Hematopoietic multipotent progenitor cell treated with erythropoietin and hydrocortisone succinate and interleukin-3 and kit ligand, for 6 days (in vitro differentiated cells): ENCODE measurements at places on chromosomes 4 and X.

DNA sequence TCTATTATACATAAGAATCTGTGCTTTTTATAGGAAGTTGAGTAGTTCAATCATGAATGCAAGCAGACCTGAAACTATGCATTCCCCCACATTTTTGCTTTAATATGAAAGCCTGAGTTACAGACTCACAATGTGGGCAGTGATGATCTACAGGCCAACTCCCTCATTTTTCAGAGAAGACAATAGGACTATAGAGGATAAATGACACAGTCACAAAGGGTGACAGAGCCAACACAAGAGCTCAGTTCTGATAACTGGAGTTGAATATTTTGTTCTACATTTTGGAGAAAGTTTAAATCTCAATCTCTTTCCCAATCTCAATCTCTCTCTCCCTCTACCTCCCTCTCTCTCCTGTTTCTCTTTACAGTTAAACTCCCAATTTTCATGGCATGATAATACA, 27.0 kb downstream of the MBNL3 start:
- no peak for DNase-seq

GRCh38 chrX:17919896-17920446, 58.9 kb upstream of the RAI2 start:
- DNase-seq = peak; percentile 67

DNA sequence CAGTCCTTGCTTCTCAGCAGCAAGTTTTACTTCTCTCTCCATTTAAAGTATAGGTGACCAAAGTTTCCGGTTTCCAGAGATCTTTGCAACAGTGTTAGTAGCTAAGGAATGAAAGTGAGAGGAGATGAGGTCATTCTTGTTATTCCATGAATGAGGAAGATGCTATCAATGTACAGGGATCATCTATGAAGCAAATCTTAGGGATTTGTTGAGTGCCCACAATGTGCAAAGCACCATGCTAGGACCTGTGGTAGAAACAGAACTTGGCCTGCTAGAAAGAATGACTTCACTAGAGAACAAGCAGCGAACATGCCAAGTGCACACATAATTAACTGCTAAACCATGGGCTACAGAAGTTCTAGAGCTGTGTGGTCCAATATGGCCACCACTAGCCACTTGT, 112.5 kb downstream of the MID1 start:
- DNase-seq = no peak

DNA sequence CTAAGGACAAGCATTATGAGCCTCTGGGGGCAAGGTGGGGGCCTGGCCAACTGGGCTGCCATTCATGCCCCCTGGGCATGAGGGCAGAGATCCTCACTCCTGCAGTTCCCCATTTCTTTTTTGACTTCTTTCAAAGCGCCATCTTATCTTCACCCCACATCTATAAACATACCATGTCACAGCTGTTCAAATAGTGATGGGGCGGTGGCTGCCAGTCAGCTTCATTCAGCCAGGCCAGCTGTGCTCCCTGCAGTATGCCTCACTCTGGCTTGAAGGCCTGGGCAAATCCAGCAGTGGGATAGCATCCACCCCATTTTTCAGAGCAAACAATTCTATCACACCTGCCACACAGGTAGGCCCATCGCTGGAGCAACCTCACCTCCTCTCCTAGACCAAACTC, 85.5 kb downstream of the NHSL2 start:
- DNase-seq = peak; percentile 35

GRCh38 chrX:155434906-155435743, 23.3 kb downstream of the F8A3 start:
- DNase-seq = peak; percentile 90

DNA sequence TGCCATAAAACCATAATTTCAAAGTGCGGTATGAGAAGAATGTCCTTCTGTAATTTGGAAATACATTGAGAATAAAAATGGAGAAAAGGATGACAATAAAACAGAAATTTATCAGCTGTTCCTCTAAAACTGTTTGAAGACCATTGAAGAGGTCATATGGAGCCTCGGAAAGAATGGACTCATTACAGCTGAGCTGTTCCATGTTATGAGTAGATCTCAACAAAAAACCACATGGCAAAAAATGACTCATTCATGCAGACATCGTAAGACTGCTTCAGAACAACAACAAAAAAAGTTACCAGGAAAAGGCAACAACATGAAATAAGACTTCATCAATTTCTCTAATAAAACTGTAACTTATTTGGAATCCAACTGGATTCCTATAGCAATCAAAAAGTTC, 39.7 kb downstream of the AKAP4 start:
- DNase-seq = no peak

DNA sequence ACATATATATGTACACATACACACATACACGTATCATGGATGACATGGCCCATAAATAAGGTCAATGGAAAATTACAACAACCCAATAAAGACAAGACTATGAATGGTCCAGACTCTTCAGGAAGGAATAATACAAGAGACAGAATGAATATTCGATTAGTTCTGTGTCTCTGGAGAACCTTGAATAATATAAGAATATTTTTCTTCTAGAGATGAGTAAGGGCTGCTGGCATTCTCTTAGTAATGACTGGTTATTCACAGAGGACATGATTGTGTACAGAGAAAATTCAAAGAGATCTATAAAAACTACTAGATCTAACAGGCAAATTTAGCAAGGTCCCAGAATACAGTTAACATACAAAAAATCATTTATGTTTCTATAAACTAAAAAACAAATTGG, 23.3 kb downstream of the SPIN4 start:
- no peak for DNase-seq

- DNase-seq = no peak
These were observed 34.3 kb upstream of the TMEM154 start for GRCh38 chr4:152713951-152714705.

DNA sequence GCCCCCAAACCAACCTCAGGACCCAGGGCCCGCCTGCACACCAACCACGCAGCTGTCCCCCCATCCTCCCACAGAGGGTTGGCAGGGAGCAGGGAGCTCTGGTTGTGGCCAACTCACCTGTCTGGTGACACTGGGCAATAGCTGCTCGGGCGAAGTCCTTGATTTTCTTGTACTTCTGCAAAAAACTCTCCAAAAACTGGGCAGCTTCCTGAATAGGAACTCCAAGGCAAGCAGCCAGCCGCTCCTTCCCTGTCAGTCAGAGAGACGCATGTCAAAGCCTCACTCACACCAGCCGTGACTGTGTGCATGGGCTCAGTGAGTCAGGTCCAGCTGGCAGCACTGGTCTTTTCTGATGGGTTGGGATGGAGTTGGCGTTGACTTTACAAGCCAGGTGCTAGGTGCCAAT, 26.4 kb downstream of the NAT8L start:
- DNase-seq = no peak

DNA sequence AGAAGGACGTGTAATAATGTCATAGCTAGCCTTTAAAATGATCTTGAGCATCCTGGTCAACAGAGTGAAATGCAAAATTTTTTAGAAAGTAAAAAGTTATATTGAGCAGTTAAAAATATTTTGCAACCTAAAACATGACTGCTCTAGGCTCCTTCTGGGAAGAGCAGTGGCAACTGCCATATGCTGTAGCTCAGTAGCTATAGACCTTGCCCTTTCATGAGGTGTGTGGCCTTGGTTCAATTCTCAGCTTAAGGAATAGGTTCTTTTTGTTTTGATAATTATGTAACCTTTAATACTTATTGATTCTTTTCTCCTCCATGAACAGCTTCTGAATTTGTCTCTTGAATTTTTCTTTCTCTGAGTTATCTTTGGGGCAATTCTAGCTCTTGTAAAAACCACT, 105.0 kb downstream of the ARSJ start:
- no peak for DNase-seq
